Stimulated activated CD4-positive, alpha-beta T cell treated with anti-CD3 and anti-CD28 coated beads, Interleukin-1b, Interleukin-23, amount 100 ng/mL, for 1 hour (primary cell): ENCODE measurements at places on chromosomes 4 and X.
A peak's percentile ranks its signal among the peaks of the same experiment; 100 is the strongest.

GRCh38 chr4:177052211-177052934 lies 257.3 kb upstream of the NEIL3 start:
- DNase-seq, result no peak

DNA sequence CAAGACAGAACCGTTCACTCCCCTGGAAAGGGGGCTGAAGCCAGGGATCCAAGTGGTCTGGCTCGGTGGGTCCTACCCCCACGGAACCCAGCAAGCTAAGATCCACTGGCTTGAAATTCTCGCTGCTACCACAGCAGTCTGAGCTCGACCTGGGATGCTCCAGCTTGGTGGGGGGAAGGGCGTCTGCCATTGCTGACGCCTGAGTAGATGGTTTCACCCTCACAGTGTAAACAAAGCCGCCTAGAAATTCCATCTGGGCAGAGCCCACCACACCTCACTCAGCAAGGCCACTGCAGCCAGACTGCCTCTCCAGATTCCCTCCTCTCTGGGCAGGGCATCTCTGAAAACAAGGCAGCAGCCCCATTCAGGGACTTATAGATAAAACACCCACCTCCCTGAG lies 13.4 kb upstream of the PBDC1 start:
- DNase-seq, result no peak

- DNase-seq, result no peak
Measured at GRCh38 chr4:177726111-177726510, 283.9 kb upstream of the AGA start.

DNA sequence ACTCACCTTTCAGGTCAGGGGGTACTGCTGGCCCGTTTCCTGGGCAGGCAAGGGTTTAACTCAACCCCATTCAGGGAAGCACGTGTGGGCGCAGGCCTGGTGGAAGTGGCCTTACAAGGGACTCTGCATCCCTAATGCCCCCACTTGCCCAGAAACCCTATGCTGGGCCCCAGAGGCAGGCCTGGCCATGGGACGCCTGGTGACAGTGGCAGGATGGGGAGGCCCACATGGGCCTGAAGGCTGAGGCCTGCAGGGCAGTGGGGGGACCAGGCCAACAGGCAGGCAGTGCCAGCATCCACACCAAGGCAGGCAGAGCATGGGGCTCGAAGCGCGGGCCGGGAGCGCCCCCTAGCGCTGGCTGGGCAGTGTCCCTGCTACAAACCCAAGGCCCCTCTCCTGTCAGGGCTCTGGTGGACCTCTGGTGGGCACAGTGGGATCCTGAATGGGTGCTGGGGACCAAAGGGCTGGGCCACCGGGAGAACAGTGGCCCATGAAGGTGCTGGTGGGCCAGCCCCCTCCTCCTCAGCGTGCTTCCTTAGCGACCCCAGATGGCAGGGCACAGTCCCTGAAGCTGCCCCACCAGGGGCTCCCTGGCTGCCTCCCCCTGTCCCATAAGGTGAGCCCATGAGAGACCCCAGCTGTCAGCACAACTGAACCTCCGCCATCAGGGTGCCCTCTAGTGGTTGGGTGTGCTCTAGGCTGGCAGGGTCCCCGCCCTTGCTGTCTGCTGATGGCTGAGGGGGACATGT lies 16.8 kb downstream of the FGFR3 start:
- peak; percentile 46 for DNase-seq

DNA sequence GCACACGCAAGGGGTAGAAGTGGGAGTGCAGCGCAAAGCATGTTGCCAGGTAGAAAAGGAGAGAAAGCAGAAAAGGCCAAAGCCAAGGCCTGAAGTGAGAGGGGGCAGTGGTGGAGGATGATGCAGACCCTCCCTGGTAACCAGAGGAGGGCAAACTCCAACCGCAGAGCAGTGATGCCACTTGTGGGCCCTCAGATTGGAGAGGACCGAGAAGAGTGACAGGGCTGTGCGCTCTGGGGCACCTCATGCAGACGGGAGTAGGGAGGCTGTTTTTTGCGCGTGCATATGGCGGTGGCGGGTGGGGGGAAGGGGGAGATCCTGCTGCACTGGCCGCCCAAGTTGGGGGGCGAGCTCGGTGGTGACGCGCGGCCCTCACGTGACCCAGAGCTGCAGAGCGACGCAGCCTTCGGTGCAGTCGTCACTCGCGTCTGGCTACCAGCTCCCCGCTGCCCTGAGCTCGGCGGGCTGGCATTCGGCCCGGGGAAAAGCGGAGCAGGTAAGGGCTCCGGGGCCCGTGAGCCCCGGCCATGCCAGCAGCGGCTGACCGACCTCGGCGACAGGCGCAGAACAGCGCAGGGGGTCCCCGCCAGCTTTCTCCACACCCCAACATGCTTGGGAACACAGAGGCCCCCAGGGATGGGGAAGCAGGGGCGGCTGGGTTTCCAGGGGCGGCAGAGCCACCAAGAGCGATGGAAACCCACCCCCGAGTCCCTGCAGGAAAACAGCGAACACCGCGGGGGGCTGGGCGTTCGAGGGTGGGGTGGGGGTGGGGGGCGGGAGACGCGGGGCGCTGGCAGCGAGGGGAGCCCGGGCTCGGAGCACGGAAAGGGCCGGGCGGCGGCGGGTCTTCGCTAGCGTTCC lies at the start of gene BEX3:
TSS of gene BEX3 (plus strand) at position 421 of the 861 bp plus-strand sequence. CDS start 984 bp downstream, outside the sequence.
- DNase-seq, result no peak

- no peak for DNase-seq
Measured at GRCh38 chr4:20684852-20685763, 15.2 kb upstream of the PACRGL start.

DNA sequence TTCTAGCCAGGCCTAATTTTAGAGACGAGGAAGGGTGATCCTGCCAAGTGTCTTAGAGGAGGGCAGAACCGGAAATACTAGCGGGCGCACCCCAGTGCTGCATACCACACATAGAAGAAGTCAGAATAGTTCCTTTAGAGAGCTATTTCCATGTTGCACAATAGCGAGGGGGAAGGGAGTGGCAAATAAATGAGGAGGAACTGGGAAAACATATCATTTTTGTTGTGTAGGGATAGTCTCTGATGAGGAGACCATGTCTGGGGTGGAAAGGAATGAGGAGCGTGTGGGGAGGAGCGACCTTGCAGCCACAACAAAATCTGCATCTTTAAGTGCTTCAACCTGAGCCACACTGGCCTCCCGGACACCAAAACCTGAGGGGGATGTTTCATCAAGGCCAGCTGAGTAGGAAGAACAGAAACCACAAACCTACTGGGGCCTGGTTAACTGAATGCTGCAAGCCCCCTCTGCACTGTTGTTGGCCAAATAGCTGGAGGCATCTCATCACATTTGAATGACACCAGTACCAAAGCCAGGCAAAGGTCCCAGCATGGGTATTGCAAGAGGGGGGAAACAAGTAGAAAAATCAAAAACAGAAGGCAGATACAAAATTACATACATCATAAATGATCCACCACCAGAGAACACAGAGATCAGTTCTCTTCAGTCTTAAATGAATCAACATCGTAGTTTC lies 26.7 kb upstream of the C1QTNF7 start:
- DNase-seq, result no peak

GRCh38 chr4:16126714-16127113 lies 42.9 kb upstream of the PROM1 start:
- no peak for DNase-seq

GRCh38 chr4:148962539-148963290 lies 520.5 kb upstream of the NR3C2 start:
- no peak for DNase-seq
